ENCODE measurements at places on chromosomes 13 and 19. TPM values are rescaled to one million over a fixed set of nuclear protein-coding genes. Genes with fewer than 3 reads are reported as not detected.

GRCh38 chr19:45882652-45883585 is 3.0 kb downstream of the IRF2BP1 start:
- peaks cover 8% of the 10 kb centered on the region for H3K27me3 ChIP-seq
- DNase-seq = peak; percentile 92
- peak overlapping the region; percentile 66 for H3K4me3 ChIP-seq
- peaks cover 6% of the 10 kb centered on the region for H3K36me3 ChIP-seq

- no peak overlapping the region for H3K27ac ChIP-seq
- no peak for DNase-seq
- peaks cover 26% of the 10 kb centered on the region for H3K4me1 ChIP-seq
- no peak overlapping the region for H3K4me3 ChIP-seq
Observed at GRCh38 chr13:32600890-32601289, 14.6 kb downstream of the PDS5B start.

GRCh38 chr13:113445791-113446487 is 7.3 kb downstream of the ADPRHL1 start:
- peaks cover 5% of the 10 kb centered on the region for H3K36me3 ChIP-seq
- no peaks in the 10 kb centered on the region for H3K4me1 ChIP-seq
- no peak overlapping the region for H3K27ac ChIP-seq
- H3K27me3 ChIP-seq = no peaks in the 10 kb centered on the region
- no peak overlapping the region for H3K4me3 ChIP-seq

GRCh38 chr13:105506463-105506862 is 1029.0 kb downstream of the EFNB2 start:
- H3K27me3 ChIP-seq = no peaks in the 10 kb centered on the region
- H3K27ac ChIP-seq = no peak overlapping the region
- no peak overlapping the region for H3K4me3 ChIP-seq
- no peaks in the 10 kb centered on the region for H3K36me3 ChIP-seq

DNA sequence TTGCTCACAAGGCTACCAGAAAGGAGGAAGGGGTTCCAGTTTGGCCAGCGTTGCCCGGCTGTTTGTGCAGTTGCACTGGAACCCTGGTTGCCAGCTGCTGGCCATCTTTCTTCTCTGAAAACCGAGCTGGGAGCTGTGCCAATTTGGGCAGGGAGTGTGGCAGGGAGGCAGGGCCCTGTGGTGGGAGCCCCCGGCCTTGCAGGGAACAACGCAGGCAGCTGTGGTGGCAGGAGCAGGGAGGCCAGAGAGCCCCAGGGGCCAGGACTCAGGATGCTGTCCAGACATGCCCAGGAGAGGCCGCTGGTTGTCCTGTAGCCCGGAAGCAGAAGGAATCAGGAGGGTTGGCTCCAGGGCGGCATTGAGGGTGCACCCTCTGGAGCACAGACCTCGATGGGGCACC is 4.8 kb downstream of the KMT5C start:
- no peak overlapping the region for H3K27ac ChIP-seq
- DNase-seq = no peak
- peaks cover 12% of the 10 kb centered on the region for H3K36me3 ChIP-seq
- H3K4me3 ChIP-seq = no peak overlapping the region

- no peaks in the 10 kb centered on the region for H3K27me3 ChIP-seq
- H3K4me3 ChIP-seq = no peak overlapping the region
- DNase-seq = no peak
- no peak overlapping the region for H3K27ac ChIP-seq
Observed at GRCh38 chr13:23722726-23723453, 152.7 kb downstream of the TNFRSF19 start.

DNA sequence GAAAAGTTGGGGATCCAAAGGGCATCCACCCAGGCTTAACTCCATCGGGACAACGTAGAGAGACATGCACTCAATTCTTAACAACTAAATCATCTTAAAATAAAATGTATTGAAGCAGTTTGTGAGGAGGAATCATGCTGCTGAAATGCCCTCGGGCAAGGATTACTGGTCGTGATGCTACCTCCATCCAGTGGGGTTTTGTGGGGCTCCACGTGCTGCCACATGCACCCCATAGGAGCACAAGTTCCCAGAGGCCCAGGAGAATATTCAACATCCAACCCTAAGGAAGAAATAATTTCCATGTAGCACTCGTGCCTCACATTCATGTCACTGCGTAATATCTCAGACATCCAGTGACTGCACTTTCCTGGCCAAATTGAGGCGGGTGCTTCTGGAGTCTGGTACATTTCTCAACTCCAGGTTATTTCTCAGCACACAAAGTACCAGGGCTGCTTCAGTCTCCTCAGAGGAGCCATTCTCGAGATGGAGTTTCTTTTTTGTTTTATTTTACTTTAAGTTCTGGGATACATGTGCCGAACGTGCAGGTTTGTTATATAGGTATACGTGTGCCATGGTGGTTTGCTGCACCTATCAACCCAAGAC is 429.8 kb downstream of the FOXO1 start:
- H3K4me1 ChIP-seq = peaks cover 1% of the 10 kb centered on the region
- no peak overlapping the region for H3K4me3 ChIP-seq
- H3K27me3 ChIP-seq = no peaks in the 10 kb centered on the region
- DNase-seq = no peak
- no peak overlapping the region for H3K27ac ChIP-seq

DNA sequence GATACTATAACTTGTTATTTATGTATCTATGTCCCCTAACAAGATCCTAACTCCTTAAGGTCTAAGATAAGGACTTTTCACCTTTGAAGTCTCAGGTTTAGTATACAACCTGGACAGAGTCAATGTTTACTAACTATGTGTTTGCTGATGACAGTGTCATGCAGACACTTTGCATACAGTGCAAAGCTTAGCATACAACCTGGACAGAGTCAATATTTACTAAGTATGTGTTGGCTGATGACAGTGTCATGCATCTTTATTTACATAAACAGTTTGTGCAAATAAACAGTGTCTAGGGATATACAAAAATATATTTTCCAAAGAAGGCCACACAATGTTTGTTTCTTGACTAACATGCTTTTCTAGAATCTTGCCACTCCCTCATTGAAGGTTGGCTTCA is 34.7 kb downstream of the DCT start:
- no peak for DNase-seq
- no peak overlapping the region for H3K27ac ChIP-seq
- H3K27me3 ChIP-seq = no peaks in the 10 kb centered on the region
- no peak overlapping the region for H3K4me3 ChIP-seq
- no peaks in the 10 kb centered on the region for H3K36me3 ChIP-seq

- H3K27ac ChIP-seq = no peak overlapping the region
- no peaks in the 10 kb centered on the region for H3K36me3 ChIP-seq
- H3K4me1 ChIP-seq = no peaks in the 10 kb centered on the region
Observed at GRCh38 chr13:102028206-102028605, 373.6 kb downstream of the FGF14 start.

DNA sequence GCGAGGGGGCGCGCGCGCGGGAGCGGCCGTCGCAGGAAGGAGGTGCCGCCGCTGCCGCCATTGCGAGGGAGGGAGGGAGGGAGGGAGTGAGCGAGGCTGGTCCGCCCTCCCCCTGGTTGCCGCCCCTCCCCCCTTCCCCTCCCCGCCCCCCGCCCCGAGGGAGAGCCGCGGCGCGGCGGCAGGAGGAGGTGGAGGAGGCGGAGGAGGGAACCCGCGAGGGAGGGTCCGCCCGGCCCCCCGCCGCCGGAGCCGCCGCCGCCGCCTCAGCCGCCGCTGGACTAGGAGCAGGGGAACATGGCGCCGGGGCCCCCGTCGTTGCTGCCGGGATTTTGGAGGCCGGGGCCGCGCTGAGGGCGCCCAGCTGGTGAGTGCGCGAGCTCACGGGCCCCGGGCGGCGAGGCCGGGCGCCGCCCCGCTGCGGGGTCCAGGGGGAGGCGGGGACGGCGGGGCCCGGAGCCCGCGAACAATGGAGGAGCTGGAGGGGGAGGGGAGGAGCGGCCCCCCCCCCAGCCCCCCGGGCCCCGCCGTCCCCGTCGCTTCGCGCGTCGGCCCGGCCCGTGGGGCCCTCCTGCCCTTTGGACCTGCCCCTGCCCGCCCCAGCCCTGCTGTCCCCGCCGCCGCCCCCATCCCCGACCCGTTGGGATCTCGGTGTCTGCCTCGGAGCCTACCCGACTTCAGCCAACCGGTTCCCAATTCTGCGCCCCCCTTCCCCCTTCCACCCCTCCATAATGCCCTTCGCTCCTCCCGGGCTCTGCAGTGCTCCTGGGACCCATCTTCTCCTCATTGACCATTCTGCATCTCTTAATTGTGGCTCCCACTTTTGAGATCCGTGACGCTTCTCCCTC is at the start of gene ARHGAP35:
Gene ARHGAP35, plus strand, starts transcription at position 152 of the 845 bp plus-strand sequence. CDS start 57,679 bp downstream, outside the sequence.
- H3K4me3 ChIP-seq = peak within 1 kb of the TSS; percentile 84
- peak; percentile 81 for DNase-seq
- H3K36me3 ChIP-seq = peaks cover 2% of the 10 kb centered on the region

DNA sequence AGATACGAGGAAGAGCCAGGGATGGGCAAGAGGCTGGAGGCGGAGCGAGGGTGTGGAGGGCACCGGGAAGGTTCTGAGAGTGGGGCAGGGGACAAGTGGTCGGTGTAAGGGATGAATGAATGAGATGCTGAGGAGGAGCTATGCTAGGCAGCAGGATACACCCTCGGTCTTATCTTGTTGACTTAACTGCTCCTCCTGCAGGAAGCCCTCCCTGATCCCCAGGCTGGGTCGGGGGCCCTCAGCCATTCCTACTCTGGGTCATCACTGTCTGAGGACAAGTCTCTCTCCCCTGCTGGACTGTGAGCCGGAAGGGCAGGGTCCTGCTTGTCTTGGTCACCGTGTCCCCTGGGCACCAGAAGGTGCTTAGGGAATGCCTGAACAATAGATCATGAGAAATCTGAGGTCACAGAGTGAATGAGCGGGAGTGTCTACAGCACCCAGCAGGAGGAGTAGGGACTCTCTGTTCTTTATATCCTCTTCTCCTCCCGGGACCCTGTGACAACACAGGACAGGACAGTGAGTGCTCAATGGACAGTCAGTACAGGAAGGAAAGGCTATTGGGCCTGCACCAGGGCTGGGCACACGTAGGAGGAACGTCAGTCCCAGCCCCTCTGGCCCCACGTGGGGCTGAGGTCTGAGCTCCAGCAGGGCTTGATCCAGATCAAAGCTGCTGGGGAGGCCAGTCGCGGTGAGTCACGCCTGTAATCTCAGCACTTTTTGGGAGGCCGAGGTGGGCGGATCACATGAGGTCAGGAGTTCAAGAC is 6.5 kb downstream of the NKPD1 start:
- H3K27ac ChIP-seq = peak overlapping the region; percentile 65
- H3K4me1 ChIP-seq = peaks cover 16% of the 10 kb centered on the region
- peak overlapping the region; percentile 36 for H3K4me3 ChIP-seq
- no peak for DNase-seq

DNA sequence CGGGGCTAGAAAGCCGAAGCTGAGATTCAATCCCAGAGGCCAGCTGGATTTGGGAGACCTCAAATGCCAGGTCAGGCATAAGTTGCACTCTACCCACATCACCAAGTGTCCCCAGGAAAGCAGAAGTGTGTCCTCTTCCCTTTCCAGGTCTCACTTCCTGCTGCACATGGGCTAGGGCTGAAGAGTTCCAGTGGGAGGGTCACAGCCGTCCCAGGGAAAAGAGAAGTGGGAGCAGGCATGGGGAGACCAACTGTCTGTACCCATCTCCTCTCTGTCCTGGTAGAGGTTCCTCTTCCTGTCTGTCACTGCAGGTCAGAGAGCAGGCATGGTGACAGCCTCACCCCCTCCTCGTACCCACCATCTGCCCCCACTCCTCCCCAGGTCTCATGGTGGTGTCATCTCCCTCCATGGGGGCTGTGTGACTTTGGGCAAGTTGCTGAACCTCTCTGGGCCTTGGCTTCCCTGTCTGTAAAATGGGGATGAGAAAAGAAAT is 14.8 kb downstream of the AXL start:
- no peak overlapping the region for H3K27ac ChIP-seq
- no peaks in the 10 kb centered on the region for H3K27me3 ChIP-seq
- H3K36me3 ChIP-seq = no peaks in the 10 kb centered on the region
- no peak overlapping the region for H3K4me3 ChIP-seq

GRCh38 chr13:65882810-65883209 is 1347.3 kb downstream of the PCDH9 start:
- H3K27ac ChIP-seq = no peak overlapping the region
- no peaks in the 10 kb centered on the region for H3K27me3 ChIP-seq
- H3K4me3 ChIP-seq = no peak overlapping the region

DNA sequence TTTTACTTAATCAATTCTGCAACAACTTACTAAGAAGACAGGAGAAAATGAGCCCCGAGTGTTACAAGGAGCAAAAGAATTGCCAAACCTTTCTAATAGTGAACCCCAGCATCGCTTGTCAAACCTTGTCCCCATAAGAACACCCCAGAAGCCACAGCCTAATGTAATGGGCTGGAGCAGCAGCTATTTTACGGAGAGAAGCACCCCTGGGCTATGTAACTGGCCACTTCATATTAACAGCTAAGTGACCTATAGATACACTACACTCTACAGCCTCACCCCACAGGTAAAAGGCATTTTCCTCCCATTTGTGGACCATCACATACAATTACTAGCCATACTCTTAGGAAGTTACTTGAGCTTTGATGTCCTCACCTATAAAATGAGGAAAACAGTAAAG is 27.3 kb upstream of the CPB2 start:
- DNase-seq = no peak
- H3K27ac ChIP-seq = peak overlapping the region; percentile 60
- H3K4me3 ChIP-seq = no peak overlapping the region
- H3K27me3 ChIP-seq = no peaks in the 10 kb centered on the region
- peaks cover 17% of the 10 kb centered on the region for H3K4me1 ChIP-seq
- H3K36me3 ChIP-seq = peaks cover 62% of the 10 kb centered on the region

- no peak overlapping the region for H3K27ac ChIP-seq
- H3K36me3 ChIP-seq = no peaks in the 10 kb centered on the region
- H3K27me3 ChIP-seq = peaks cover 13% of the 10 kb centered on the region
- H3K4me3 ChIP-seq = no peak overlapping the region
Observed at GRCh38 chr13:76637641-76638141, 248.5 kb downstream of the KCTD12 start.

DNA sequence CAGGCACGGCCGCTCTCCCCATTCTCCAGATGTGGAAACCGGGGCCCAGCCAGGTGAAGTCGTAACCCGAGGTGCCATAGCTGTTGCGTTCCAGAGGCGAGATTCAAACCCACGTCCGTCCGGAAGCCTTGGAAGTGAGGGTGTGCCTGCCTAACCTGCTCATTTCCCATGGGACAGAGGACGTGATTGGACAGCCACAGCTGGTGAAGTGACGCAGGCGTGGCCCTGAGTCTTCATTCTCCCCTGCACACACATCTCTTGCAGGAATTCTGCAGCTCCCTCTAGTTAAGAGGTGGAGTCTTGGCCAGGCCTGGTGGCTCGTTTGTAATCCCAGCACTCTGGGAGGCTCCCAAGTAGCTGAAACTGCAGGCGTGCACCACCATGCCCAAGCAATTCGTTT is 16.8 kb downstream of the MEIS3 start:
- no peaks in the 10 kb centered on the region for H3K4me1 ChIP-seq
- H3K36me3 ChIP-seq = no peaks in the 10 kb centered on the region
- no peak for DNase-seq
- H3K27ac ChIP-seq = no peak overlapping the region
- no peak overlapping the region for H3K4me3 ChIP-seq

Gene ZNF610
- 0.64 TPM for total RNA-seq

Gene CD70
- 3.7 TPM for total RNA-seq

Gene NLRP9
- total RNA-seq = not detected

Gene ZNF507
- total RNA-seq = 21.5 TPM

Gene ZNF835
- 0.67 TPM for total RNA-seq

Gene ZNF358
- total RNA-seq = 3.7 TPM

Gene AP2S1
- total RNA-seq = 112 TPM

Gene GPR12
- total RNA-seq = not detected

Gene ZNF723
- total RNA-seq = not detected

Gene RDH8
- not detected for total RNA-seq

Gene FCHO1
- total RNA-seq = 48.9 TPM

Gene IFNL4
- not detected for total RNA-seq

All from activated naive CD4-positive, alpha-beta T cell treated with anti-CD3 and anti-CD28 coated beads for 36 hours (primary cell).